T-cell (primary cell): ENCODE measurements at places on chromosomes 6 and 20. TPM values are rescaled to one million over a fixed set of nuclear protein-coding genes. Genes with fewer than 3 reads are reported as not detected.

The MYB gene
- total RNA-seq = 4.4 TPM

The TAPBP gene
- total RNA-seq = 267 TPM

The PRIM2 gene
- 17.9 TPM for total RNA-seq

DNA sequence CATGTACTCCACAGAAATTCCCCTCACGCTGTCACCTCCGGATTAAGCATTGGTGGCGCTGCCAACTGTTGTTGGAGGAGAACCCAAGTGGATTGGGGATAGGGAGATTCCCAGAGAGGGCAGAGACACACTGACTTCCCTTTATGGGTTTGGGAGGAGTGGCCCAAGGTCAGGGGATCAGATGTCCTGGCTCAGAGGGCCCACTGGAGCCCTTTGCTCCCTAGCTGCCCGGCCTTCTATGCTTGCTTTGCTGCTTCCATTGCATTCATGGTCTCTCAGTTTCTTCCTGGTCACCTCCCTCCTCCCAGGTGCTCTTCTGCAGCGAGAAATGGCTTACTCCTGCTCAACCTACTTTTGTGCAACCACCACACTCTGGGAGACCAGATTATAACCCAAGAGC lies 14.3 kb downstream of the CUL9 start:
- H3K36me3 ChIP-seq = peaks cover 15% of the 10 kb centered on the region
- no peak overlapping the region for H3K4me3 ChIP-seq
- H3K4me1 ChIP-seq = no peaks in the 10 kb centered on the region
- H3K27ac ChIP-seq = no peak overlapping the region
- no peaks in the 10 kb centered on the region for H3K27me3 ChIP-seq

GRCh38 chr6:111805511-111806164 lies 67.6 kb downstream of the FYN start:
- no peak overlapping the region for H3K4me3 ChIP-seq
- peaks cover 7% of the 10 kb centered on the region for H3K36me3 ChIP-seq
- H3K27me3 ChIP-seq = no peaks in the 10 kb centered on the region
- peak; percentile 42 for DNase-seq
- peak overlapping the region; percentile 81 for H3K27ac ChIP-seq
- peaks cover 41% of the 10 kb centered on the region for H3K4me1 ChIP-seq

GRCh38 chr6:137976430-137976829 lies 109.4 kb downstream of the TNFAIP3 start:
- peaks cover 19% of the 10 kb centered on the region for H3K4me1 ChIP-seq
- H3K36me3 ChIP-seq = no peaks in the 10 kb centered on the region
- H3K27ac ChIP-seq = peak overlapping the region; percentile 93
- no peak for DNase-seq

DNA sequence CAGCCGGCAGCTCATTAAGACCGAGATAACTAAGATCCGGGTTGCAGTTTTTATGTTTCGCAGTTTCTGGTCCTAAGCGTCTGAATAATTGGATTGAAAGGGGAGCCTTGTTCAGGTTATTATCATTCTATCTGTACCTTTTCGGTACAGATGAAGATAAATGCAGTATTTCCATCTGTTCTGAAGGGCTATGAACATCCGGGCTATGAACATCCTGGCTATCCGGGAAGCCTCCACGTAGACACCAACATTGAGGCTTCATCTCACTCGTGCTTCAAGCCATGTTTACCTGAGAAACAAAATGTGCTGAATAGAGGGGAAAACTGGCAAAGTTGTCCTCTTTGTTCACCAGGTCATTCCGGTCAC lies 399 bp upstream of the REPS1 start:
- H3K27ac ChIP-seq = peak overlapping the region; percentile 66
- peak overlapping the region; percentile 56 for H3K4me3 ChIP-seq
- DNase-seq = no peak
- H3K4me1 ChIP-seq = peaks cover 20% of the 10 kb centered on the region
- H3K27me3 ChIP-seq = no peaks in the 10 kb centered on the region

DNA sequence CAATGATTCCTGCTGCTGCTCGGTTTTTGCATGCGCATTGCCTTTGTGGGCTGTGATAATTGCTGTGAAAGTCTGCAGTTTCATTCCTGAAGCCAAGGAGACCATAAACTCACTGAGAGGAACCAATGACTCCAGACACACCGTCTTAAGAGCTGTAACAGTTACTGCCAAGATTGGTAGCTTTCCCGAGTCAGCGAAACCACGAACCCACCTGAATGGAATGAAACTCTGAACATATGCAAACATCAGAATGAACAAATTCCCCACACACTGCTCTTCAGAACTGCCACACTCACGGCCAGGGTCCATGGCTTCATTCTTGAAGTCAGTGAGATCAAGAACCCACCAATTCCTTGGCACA lies 37.7 kb downstream of the TRIM27 start:
- H3K36me3 ChIP-seq = no peaks in the 10 kb centered on the region
- peaks cover 30% of the 10 kb centered on the region for H3K4me1 ChIP-seq
- no peak overlapping the region for H3K27ac ChIP-seq
- DNase-seq = no peak

DNA sequence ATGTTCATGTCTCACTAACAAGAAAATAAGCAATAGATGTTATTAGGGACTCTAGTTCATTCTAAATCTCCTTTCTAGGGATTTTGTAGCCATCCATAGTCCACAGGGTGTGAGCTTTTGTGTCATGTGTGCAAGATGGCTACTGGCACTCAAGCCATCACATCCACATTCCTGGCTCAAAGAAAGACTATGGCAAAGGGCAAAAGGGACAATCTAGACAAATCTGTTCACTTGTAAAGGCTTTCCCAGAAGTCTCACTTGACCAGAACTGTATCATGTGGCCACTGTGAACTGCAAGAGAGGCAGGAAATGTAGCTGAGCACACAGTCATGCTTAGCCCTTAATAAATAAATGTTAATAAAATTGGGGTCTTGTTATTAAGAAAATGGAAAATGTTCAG lies 212.6 kb upstream of the EXOC2 start:
- no peaks in the 10 kb centered on the region for H3K36me3 ChIP-seq
- peaks cover 6% of the 10 kb centered on the region for H3K27me3 ChIP-seq
- no peak overlapping the region for H3K27ac ChIP-seq

- H3K27ac ChIP-seq = no peak overlapping the region
- no peak overlapping the region for H3K4me3 ChIP-seq
- DNase-seq = no peak
- H3K36me3 ChIP-seq = no peaks in the 10 kb centered on the region
These were observed 62.6 kb downstream of the SRC start for GRCh38 chr20:37408302-37409193.

GRCh38 chr6:156857573-156857972 lies 80.4 kb downstream of the ARID1B start:
- no peaks in the 10 kb centered on the region for H3K36me3 ChIP-seq
- H3K4me3 ChIP-seq = no peak overlapping the region
- peaks cover 41% of the 10 kb centered on the region for H3K4me1 ChIP-seq

GRCh38 chr6:39834278-39834677 lies 42.1 kb downstream of the DAAM2 start:
- DNase-seq = no peak
- no peaks in the 10 kb centered on the region for H3K36me3 ChIP-seq
- H3K4me1 ChIP-seq = no peaks in the 10 kb centered on the region
- no peaks in the 10 kb centered on the region for H3K27me3 ChIP-seq
- no peak overlapping the region for H3K4me3 ChIP-seq

DNA sequence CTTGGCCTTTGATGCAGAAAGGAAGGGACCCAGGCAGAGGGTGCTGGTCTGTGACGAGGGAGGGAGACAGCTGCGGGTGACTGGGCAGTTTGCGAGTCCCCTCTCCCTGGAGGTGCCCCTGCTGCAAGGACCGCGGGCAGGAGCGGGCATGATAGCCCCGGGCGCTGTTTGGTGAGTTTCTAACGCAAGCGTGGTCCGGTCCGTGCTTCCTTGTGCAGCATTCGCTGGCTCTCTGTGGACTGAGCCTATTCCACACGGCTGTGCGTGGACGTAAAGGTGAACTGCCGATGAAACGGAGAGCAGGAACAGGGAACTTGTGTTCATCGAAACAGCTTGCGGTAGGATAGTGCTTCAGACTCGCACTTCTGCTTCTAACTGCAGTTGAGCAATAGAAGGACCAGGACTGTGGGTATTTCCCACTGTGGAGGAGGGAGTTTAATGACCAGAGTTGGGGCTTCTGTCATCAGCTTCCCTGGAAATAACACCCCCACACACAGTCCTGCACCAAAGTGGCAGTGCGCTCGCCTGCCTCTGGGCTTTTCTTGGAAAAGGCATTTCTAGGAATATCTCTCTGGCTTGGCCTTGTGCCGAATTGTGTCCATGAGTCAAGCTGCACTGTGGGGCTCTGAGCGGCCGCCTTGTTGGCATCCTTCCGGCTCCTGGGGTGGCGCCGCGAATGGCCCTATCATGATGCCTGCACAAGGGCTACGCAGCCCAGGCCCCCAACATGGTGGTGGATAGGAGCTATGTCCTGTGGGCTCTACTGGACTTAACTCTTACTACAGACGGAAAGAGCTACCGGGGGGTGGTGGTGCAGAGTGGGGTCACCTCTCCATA lies 48.9 kb downstream of the DUSP22 start:
- H3K4me3 ChIP-seq = no peak overlapping the region
- H3K36me3 ChIP-seq = no peaks in the 10 kb centered on the region
- H3K27me3 ChIP-seq = no peaks in the 10 kb centered on the region
- no peak overlapping the region for H3K27ac ChIP-seq
- H3K4me1 ChIP-seq = peaks cover 55% of the 10 kb centered on the region

DNA sequence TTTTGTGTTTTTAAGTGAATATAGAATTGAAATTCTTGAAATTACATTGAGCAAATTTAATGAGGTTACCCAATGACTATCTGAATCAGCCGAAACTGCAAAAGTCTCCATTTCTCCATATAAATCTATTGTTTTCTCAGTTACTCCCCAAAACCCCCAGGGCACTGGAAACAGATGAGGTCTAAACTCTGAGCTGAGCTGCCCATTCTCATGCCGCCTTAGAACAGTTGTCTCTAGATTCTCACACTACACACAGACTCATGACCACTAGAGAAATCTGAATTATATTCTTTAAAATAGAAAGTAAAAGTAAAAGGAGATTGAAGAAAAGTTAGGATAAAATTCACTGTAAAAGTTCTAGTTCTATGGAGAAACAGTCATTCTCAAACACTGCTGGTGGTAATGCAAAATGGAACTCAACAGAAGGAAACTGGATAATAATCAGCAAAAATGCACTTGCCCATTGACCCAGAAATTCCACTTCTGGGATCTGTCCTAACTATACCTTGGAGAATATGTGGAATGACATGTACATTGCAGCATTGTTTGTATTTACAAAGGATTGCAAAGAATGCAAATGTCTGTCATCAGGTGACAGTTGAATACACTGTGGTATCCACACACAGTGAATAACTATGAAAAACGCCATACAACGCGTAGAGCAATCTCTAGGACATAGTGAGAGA lies 125.5 kb downstream of the IPCEF1 start:
- DNase-seq = no peak
- H3K4me1 ChIP-seq = peaks cover 41% of the 10 kb centered on the region
- peak overlapping the region; percentile 19 for H3K4me3 ChIP-seq
- H3K27me3 ChIP-seq = no peaks in the 10 kb centered on the region

GRCh38 chr6:140828856-140829255 lies 1303.9 kb upstream of the GJE1 start:
- H3K27ac ChIP-seq = no peak overlapping the region
- no peak for DNase-seq
- no peak overlapping the region for H3K4me3 ChIP-seq
- no peaks in the 10 kb centered on the region for H3K36me3 ChIP-seq

- peaks cover 16% of the 10 kb centered on the region for H3K4me1 ChIP-seq
- no peaks in the 10 kb centered on the region for H3K36me3 ChIP-seq
- DNase-seq = no peak
- no peak overlapping the region for H3K27ac ChIP-seq
- no peaks in the 10 kb centered on the region for H3K27me3 ChIP-seq
These were observed 62.1 kb downstream of the FOXO3 start for GRCh38 chr6:108622641-108623298.

DNA sequence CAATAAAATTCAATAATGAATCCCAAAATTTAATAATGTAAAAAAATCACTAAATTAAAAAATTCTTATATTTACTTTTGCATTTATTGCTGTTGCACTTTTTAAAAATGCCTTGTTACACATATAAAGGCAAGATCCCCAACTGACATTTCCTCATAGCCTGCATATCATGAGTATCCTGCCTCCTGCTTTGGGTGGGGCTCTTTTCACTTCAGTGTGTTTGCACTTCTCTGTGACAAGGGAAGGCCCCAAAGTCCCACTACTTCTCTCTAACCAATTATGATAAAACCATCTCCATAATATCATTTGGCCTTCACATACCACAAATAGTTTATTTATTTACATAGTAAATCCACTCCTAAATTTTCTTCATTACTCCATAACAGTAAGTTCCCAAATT lies 446.1 kb upstream of the MARCKS start:
- no peak overlapping the region for H3K27ac ChIP-seq
- no peak for DNase-seq
- H3K27me3 ChIP-seq = no peaks in the 10 kb centered on the region

- no peaks in the 10 kb centered on the region for H3K36me3 ChIP-seq
- no peak overlapping the region for H3K27ac ChIP-seq
- no peaks in the 10 kb centered on the region for H3K27me3 ChIP-seq
- no peak overlapping the region for H3K4me3 ChIP-seq
- H3K4me1 ChIP-seq = no peaks in the 10 kb centered on the region
These were observed 16.4 kb upstream of the KIF16B start for GRCh38 chr20:16589623-16590022.

DNA sequence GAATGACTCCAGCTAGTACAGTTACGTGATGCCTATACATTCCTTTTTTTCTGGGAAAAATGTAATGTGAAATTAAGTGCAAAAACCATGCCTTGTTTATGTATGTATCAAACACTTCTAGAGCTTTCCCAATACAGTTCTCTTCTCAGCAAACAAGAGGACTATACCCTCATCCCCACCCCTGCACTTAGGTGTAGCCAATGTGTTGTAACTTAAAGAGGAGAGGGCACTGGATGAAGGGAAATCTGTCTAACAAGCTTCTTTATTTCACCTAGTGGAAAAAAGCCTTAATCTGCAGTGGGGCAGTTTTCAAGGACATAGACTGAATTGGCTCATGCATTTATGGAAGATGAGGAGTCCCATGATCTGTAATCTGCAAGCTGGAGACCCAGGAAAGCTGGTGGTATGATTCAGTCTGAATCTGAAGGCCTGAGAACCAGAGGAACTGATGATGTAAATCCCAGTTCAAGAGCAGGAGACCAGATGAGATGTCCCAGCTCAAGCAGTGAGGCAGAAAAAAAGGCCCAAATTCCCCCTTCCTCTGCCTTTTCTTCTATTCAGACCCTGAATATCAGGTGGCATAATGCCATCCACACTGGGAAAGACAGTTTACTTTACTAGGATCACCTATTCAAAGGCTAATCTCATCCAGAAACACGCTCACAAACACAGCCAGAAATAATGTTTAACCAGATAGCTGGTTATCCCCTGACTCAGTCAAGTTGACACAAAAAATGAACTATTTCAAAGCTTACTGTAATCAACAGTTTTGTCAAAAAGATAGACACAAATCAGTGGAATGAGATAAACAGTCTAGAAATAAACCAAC lies 25.8 kb upstream of the SLC17A3 start:
- no peak overlapping the region for H3K4me3 ChIP-seq
- H3K36me3 ChIP-seq = no peaks in the 10 kb centered on the region
- no peaks in the 10 kb centered on the region for H3K27me3 ChIP-seq
- no peak for DNase-seq

DNA sequence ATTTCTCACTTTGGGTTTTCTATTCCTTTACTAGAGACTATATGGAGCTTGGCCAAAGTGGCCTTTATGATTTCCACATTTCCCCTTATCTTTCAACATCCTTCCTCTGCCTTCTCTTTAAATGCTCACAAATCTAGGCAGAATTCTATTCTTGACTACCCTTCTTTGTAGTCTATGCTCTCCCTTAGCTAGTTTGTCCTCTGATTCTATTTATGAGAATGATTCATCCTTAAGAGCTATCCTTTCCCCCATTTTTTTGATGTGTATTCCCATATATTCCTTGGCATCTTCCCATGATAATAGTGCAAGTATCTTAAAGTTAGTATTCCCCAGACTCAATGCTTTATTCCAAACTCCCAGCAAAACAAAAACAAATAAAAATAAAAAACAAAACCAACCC lies 53.1 kb downstream of the IL20RA start:
- no peak for DNase-seq
- H3K27me3 ChIP-seq = peaks cover 21% of the 10 kb centered on the region
- no peak overlapping the region for H3K4me3 ChIP-seq
- peaks cover 7% of the 10 kb centered on the region for H3K4me1 ChIP-seq
